Kidney epithelial cell (primary cell): ENCODE measurements at places on chromosomes 3 and 15.

DNA sequence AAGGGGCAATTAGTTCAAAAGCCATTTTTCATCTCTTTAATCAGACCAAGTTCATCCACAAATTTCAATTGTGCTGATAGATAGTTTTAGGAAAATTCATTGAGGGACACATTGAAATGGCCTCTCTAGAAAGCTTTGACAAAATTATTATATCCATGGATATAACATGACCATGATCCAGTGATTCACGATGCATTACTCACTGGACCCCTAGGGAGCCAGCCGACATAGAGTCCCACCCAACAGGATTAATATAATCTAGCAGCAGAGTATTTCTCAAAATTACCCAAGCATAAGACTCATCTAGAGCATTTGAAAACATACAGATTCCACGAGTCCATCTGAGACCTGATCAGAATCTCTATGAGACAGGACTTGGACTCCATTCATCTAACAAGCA is 100.3 kb downstream of the FRMD5 start:
- no peak for DNase-seq

- DNase-seq, result no peak
These were observed 73.2 kb upstream of the HEG1 start for GRCh38 chr3:125128861-125129501.

- DNase-seq, result no peak
These were observed 14.2 kb downstream of the GRIP2 start for GRCh38 chr3:14525685-14526631.

GRCh38 chr3:177346878-177347277 is 149.6 kb upstream of the TBL1XR1 start:
- no peak for DNase-seq
